ENCODE measurements at places on chromosomes 4 and X.

- H3K4me1 ChIP-seq = peaks cover 3% of the 10 kb centered on the region
- H3K27me3 ChIP-seq = no peaks in the 10 kb centered on the region
- no peak overlapping the region for H3K27ac ChIP-seq
- H3K36me3 ChIP-seq = peaks cover 1% of the 10 kb centered on the region
These were observed 69.6 kb downstream of the KIT start for GRCh38 chr4:54727346-54727745.

DNA sequence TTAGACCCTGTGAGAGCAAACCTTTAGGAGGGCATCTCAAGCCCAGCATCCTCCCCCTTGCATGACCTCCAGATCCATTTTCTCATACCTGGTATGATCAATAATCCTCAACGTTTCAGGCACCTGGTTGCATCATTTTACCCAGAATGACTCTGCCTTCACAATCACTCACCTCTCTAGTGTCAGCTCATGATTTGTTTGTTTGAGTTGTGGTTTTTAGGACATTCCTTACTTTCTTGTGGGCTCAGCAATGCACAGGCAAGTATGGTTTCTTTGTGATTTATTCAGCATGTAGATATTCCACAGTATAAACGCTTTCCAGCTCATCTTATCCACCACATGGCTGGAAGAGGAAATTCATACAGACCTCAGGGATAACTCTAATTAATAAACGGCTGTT lies 93.6 kb upstream of the CPEB2 start:
- H3K27ac ChIP-seq = no peak overlapping the region
- H3K4me1 ChIP-seq = no peaks in the 10 kb centered on the region
- H3K27me3 ChIP-seq = no peaks in the 10 kb centered on the region
- no peak overlapping the region for H3K4me3 ChIP-seq
- no peak for DNase-seq
- H3K36me3 ChIP-seq = no peaks in the 10 kb centered on the region

- no peaks in the 10 kb centered on the region for H3K36me3 ChIP-seq
- H3K4me1 ChIP-seq = peaks cover 6% of the 10 kb centered on the region
- no peak for DNase-seq
- H3K27me3 ChIP-seq = no peaks in the 10 kb centered on the region
These were observed 190.3 kb downstream of the MAML3 start for GRCh38 chr4:139963708-139964107.

- DNase-seq = no peak
- no peak overlapping the region for H3K4me3 ChIP-seq
- H3K4me1 ChIP-seq = no peaks in the 10 kb centered on the region
These were observed 58.0 kb upstream of the H2AZ1 start for GRCh38 chr4:100008048-100008447.
